Kidney epithelial cell (primary cell): ENCODE measurements at places on chromosomes 16 and 17.

DNA sequence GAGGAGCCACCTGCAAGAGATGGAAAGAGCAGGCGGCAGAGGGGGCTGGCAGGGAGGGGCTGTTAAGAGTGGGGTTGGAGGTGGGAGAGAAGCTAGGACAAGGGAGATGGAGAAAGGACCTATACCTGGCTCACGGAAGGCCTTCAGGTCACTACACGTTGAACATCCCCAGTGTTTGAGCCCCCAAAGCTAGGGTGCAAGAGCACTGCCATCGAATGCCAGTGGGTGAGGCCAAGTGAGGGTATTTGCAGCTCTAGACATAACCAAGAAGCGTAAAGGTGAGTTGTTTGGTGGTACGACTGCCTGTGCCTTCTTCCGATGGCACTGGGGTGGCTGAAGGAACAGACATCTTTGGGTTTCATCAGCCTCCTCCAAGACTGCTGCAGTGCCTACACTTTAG lies 17.0 kb upstream of the HERPUD1 start:
- DNase-seq: no peak

- no peak for DNase-seq
Measured at GRCh38 chr16:85428168-85428898, 184.8 kb upstream of the GSE1 start.

DNA sequence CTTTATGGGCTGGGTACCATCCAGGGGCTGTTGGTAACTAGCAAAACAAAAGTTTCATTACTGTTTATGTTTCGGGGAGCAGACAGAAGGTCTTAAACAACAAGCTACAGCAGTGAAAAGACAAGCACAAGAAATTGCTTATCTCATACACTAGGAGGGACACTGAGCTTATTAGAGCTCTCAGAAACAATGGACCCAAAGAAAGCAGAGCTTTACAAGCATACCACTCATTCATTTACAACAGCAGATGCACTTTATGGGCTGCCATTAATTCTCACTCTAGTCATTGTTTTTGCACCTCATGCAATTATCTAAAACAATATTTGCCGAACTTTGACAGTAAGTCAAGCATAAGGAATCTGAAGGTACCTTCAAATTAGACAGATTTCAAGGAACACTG lies 10.0 kb downstream of the KRT16 start:
- DNase-seq: no peak

- DNase-seq: no peak
Measured at GRCh38 chr16:56852401-56852730, 12.6 kb upstream of the SLC12A3 start.

DNA sequence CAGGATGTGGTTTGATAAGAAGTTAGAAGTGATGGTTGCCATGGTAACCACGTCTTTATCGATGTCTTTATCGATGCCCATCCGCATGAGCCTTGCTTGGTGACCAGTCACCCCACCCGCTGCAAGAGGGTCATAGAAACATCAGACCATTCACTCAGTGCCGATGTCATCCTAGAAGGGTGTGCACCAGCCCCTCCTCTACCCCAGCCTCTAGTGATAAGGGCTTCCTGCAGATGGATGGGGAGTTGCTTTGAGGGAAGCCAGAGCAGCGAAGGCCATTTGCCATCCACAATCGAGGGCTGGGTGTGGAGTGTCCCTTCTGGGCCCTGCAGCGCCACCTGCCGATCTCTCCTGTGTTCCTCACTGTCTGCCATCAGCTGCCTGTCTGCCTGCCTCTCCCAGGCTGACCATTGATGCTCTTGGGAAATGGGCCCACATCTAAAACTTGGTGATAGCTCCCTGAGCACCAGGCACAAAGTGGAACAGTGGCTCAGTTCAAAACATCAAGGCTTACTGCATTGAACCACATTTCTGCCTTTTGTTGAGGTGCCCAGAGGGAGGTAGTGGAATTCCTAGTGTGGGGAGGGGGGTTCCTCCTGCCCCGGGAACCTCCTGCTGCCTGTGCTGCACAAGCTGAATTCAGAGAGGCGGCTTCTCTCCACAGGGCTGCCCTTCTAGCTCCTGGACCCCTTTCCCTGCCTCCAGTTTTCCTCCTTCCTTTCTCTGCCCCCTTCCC lies 8.9 kb downstream of the CALB2 start:
- DNase-seq: no peak

GRCh38 chr17:36205637-36206485 lies 5.0 kb upstream of the CCL4L2 start:
- DNase-seq: no peak

DNA sequence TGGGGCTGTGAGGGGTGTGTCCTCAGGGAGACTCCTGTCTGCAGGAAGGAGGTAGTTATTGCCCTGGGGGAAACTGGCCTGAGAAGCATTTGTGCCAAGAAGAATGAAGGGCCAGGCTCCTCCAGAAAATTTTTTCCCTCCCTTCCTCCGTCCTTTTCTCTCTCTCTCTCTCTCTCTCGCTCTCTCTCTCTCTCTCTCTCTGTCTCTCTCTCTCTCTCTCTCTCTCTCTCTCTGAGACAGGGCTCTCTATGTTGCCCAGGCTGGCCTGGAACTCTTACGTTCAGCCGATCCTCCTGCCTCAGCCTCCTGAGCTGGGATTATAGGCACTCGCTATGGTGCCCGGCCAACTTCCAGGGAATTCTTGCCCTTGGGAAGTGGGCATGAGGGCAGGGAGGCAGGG lies 11.5 kb downstream of the CD300E start:
- no peak for DNase-seq

- no peak for DNase-seq
Measured at GRCh38 chr17:3983606-3984484, 19.6 kb upstream of the ATP2A3 start.

DNA sequence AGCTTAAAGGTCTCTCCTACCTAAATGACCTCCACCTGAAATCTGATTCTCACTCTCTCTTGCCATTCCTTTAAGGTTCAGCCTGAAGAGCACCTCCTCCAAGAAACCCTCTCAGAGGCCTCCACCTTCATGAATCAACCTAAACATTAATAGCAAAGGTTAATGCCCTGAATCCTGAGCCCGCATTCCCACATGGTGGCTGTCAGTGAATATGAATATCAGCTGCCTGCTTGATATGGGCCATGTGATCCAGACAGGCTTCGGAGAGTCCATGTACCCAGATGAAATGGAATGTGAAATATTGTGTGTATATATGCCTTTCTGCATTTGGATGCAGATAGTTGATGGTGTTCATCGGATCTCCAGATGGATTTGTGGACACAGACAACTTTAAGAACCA lies 317.5 kb downstream of the TOX3 start:
- DNase-seq: no peak

DNA sequence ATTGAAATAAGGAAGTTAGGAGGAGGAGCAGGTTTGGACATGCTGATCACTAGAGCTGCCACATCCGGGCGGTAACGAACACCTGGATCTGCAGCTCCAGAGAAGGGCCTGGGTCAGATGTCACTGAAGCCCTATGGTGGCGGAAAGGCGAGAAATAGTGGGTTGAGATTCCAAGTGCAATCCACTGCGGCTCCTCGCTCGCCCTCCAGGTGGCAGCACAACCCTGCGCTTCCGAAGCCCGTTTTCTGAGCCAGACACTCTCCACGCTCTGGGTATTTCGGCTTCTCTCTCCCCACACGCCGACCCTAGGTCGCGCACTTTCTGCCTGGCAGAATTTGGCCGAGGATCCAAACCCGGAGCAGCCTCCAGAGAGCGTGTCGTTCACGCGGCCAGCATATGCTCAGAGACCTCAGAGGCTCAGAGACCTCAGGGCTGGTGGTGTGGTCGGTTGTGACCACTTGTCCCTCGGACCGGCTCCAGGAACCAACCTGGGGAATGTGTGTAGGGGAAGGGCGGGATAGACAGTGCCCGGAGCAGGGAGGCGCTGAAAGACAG lies 922 bp upstream of the SLC2A4 start:
- no peak for DNase-seq

- DNase-seq: no peak
Measured at GRCh38 chr17:66450008-66450851, 147.8 kb downstream of the PRKCA start.

GRCh38 chr17:42562388-42563142 lies 617 bp downstream of the COASY start:
- DNase-seq: no peak

DNA sequence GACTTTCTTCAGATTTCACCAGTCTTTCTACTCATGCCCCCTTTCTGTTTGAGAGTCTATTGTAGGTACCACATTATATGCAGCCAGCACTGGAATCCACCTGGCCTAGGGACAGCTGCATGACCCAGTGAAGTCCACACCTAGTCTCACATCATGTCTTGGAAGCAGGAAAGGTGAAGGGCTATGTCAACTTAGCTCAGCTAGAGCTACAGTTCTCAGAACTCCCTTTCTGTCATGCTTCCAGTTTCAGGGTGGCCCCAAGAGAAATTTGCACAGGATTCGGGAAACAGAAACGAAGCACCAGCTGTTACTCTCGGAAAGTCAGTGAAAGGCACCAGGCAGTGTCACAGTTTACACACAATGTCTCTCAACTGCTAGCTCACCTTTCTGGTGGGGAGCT lies 51.6 kb upstream of the NLRP1 start:
- DNase-seq: no peak
